Small intestine (tissue), 16 donors: ENCODE measurements at places on chromosomes 3 and 15. TPM values are rescaled to one million over a fixed set of nuclear protein-coding genes. Genes with fewer than 3 reads are reported as not detected.

Gene TP63
- not detected for polyA plus RNA-seq

Gene MRAS
- 0.45 TPM for polyA plus RNA-seq

DNA sequence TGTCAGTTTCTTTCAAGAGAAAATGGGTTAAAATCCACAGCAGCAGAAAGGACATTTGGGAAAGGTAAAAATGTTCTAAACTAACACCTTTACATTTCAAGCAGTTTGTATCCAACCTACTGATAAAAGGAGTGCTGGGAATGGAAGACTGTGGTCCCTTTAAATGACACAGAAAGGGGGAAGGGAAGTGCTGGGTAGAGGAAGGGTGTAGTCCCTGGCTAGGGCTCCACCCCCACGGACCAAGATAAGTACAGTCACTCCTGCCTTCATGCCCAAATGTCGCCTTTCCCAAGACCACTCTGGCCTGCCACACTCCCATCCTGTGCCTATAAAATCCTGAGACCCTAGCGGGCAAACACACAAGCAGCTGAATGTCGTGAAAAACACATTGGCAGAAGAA, 350.9 kb upstream of the POU1F1 start:
- DNase-seq: no peak

Gene CCK
- polyA plus RNA-seq: 32.0 TPM

DNA sequence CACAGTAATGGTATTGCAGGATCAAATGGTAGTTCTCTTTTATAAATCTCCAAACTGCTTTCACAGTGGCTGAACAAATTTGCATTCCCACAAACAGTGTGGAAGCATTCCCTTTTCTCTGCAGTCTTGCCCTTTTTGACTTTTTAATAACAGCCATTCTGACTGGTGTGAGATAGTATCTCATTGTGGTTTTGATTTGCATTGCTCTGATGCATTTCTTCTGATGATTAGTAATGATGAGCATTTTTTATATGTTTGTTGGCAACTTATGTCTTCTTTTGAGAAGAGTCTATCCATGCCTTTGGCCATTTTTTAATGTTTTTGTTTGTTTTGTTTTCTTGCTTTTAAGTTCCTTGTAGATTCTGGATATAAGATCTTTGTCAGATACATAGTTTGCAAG, 316.1 kb upstream of the TMCO5A start:
- no peak for DNase-seq

DNA sequence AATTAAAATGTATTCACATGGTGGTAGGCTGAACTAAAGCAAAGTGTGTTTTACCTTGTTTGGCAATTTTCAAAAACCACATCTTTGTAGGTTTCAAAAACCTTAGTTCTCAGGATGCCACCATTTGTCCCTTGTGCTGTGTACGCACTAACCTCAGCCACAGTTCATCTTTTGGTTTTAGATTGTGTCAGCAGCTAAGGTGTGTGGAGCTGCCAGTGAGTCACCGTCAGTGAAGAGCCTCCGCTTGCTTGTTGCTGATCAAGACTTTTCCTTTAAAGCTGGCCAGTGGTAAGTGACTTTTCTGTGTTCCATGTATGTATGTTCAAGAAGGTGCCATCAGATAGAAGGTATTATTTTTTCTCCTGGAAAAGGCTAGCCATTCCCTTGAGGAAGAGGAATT, 21.1 kb downstream of the OXNAD1 start:
- peak; percentile 64 for DNase-seq

GRCh38 chr3:46098319-46098761, 71.1 kb upstream of the XCR1 start:
- peak; percentile 51 for DNase-seq

DNA sequence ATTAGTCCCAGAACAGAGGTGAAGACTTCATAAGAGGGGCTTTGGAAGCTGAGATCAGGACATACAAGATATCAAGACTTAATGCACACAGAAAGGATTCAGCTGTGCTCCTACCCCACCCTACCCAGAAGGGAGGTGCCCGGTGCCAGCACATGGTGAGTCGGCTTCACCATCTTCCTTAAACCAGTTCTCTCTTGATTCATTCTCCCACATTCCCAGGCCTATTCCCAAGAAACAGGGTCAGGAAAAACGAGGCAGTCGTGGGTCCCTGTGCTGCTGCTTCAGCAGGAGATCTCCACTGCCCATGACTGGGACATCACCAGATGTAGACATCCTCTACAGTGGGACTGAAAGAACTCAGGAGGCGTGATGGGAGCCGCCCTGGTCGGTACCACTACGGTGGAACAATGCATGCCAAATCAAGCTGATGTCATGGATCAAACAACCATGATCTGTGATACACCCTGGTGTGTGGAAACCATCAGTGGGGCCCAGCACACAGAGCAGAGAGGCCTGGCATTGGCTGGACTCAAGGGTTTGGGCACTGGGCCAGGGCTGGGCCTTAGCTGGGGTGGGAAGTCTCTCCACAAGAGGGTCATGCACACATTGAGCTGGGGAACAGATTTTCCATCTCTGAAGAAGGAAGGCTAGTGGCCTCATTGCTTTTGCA, 41.9 kb downstream of the CCDC12 start:
- DNase-seq: no peak

- DNase-seq: peak; percentile 51
Observed at GRCh38 chr3:196968233-196969133, at the start of gene PIGZ. Gene PIGZ (minus strand): TSS chr3:196968833. CDS start chr3:196952031, 16,802 bp downstream.

Gene AGBL1
- 0.04 TPM for polyA plus RNA-seq

- DNase-seq: no peak
Observed at GRCh38 chr3:136068708-136069107, 103.2 kb downstream of the PPP2R3A start.

GRCh38 chr3:69113536-69113935, 8.9 kb downstream of the LMOD3 start:
- DNase-seq: no peak

Gene NECTIN3
- 5.9 TPM for polyA plus RNA-seq

DNA sequence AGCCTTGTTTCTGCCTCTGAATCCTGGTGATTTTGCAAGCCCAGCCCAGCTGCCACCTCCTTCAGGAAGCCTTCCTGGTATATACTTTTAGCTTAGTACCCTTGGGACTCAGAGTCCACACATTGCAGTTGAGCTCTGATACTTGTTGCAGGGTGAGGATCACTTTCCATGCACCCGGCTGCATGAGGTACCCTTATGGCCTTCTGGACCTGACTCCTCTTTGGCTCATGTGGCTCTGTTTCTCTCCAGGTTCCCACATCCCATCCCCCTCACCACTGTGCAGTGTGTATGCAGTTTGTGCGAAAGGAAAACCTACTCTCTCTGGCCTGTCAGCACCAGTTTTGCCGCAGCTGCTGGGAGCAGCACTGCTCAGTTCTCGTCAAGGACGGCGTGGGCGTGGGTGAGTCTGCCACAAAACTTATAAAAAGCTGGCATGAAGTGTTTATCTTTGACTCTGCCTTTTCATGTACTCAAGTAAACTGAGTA, 23.1 kb upstream of the P4HTM start:
- DNase-seq: no peak

Gene RPP25
- 14.1 TPM for polyA plus RNA-seq

- no peak for DNase-seq
Observed at GRCh38 chr3:123693584-123694190, 108.8 kb upstream of the HACD2 start.

DNA sequence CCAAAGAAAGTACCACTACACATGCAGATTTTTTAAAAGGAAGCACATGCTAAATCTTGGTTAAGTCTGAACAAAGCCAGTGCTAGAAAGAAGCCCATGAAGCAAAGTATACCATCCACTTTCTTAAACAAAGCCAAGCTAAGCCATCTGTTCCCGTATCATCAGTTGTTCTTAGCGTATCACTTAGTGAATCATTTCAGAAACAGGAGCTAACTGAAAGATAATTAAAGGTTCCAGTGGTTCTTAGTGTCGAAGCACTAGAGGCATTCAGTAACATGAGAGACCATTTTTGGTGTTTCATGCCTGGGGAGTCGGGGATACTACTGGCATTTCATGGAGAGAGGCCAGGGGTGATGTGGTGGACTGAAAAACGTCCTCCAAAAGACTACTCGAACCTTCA, 12.8 kb downstream of the UBXN7 start:
- no peak for DNase-seq

Gene PPP1R14D
- 348 TPM for polyA plus RNA-seq

DNA sequence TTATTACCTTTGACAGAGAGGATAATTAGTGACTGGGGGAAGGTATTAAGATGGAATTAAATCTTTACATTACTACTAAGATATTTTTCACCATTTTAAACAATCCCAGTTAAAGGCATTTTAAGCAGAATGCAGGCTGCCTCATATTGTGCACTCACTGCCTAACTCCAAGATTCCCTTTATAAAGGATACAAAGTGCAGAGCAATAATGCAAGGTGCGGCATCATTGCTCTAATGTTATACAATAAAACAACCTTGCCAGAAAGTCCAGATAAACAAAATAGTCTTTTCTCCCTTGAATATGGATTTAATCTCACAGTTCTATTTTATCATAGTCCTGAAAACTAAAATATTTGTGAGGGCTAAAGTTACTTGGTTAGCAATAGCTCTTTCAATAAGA, 1031.6 kb upstream of the SEMA6D start:
- peak; percentile 64 for DNase-seq
